ENCODE measurements at places on chromosomes 4 and X. TPM values are rescaled to one million over a fixed set of nuclear protein-coding genes. Genes with fewer than 3 reads are reported as not detected.

GRCh38 chrX:83916525-83916924 is 55.6 kb downstream of the CYLC1 start:
- H3K36me3 ChIP-seq = no peaks in the 10 kb centered on the region
- no peak overlapping the region for H3K27ac ChIP-seq
- peak; percentile 6 for DNase-seq
- no peaks in the 10 kb centered on the region for H3K4me1 ChIP-seq

DNA sequence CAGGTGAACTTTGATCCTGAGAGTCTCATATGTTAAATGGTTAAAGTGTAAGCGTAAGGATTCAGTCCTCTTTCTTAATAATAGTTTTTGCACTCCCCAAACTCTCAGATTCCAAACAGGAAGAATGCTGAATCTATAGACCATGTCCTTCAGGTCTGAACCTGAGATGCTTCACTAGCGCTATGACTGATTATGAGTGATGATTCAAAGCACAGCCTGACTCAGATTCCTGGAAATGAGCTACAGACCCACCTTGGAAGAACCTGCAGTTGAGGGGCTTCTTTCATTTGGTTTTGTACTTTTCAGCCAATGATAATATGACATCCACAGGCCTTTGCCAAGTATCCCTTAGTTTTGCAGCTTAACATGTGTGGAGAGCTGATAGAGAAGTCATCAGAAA is 1.4 kb downstream of the EDNRA start:
- no peak overlapping the region for H3K27ac ChIP-seq
- peaks cover 31% of the 10 kb centered on the region for H3K4me1 ChIP-seq
- DNase-seq = no peak
- H3K27me3 ChIP-seq = no peaks in the 10 kb centered on the region
- peak overlapping the region; percentile 92 for H3K4me3 ChIP-seq

DNA sequence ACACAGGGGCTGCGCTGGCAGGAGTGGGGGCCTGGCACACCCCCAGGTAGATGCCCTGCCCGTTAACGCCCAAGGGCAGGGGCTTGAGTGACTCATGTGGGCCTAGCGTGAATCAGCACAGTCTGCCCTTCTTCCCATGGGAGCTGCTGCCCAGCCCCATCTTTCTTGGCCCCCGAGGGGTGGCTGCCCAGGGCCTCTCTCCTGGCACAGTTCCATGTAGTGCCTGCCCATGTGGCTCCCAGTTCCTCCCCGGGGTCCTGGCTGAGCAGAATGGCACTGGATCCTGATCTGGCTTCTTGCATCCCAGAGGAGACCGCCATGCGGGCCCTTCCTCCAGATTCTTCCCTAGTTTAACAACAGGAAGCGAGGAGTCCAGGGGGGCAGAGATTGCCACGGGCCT is 2.1 kb upstream of the AVPR2 start:
- H3K27ac ChIP-seq = no peak overlapping the region
- DNase-seq = no peak
- no peaks in the 10 kb centered on the region for H3K36me3 ChIP-seq
- peaks cover 6% of the 10 kb centered on the region for H3K27me3 ChIP-seq
- peaks cover 17% of the 10 kb centered on the region for H3K4me1 ChIP-seq
- no peak overlapping the region for H3K4me3 ChIP-seq

GRCh38 chr4:23981328-23981727 is 91.5 kb upstream of the PPARGC1A start:
- no peak overlapping the region for H3K4me3 ChIP-seq
- H3K27ac ChIP-seq = no peak overlapping the region
- H3K27me3 ChIP-seq = peaks cover 1% of the 10 kb centered on the region
- DNase-seq = no peak
- H3K4me1 ChIP-seq = no peaks in the 10 kb centered on the region

- no peaks in the 10 kb centered on the region for H3K36me3 ChIP-seq
- H3K27ac ChIP-seq = no peak overlapping the region
- no peaks in the 10 kb centered on the region for H3K4me1 ChIP-seq
- H3K4me3 ChIP-seq = no peak overlapping the region
- no peaks in the 10 kb centered on the region for H3K27me3 ChIP-seq
- DNase-seq = no peak
Observed at GRCh38 chr4:188596021-188596420, 456.8 kb downstream of the TRIML1 start.

GRCh38 chr4:110480031-110480549 is 4.1 kb downstream of the ENPEP start:
- H3K27me3 ChIP-seq = peaks cover 3% of the 10 kb centered on the region
- H3K36me3 ChIP-seq = no peaks in the 10 kb centered on the region
- peaks cover 51% of the 10 kb centered on the region for H3K4me1 ChIP-seq
- DNase-seq = peak; percentile 89
- no peak overlapping the region for H3K4me3 ChIP-seq

GRCh38 chrX:38275615-38276014 is 51.7 kb downstream of the RPGR start:
- peak overlapping the region; percentile 56 for H3K27ac ChIP-seq
- no peaks in the 10 kb centered on the region for H3K36me3 ChIP-seq
- H3K4me3 ChIP-seq = peak overlapping the region; percentile 67
- H3K4me1 ChIP-seq = peaks cover 59% of the 10 kb centered on the region

- no peak overlapping the region for H3K27ac ChIP-seq
- H3K36me3 ChIP-seq = peaks cover 8% of the 10 kb centered on the region
- DNase-seq = no peak
Observed at GRCh38 chrX:77628294-77629025, 157.6 kb downstream of the ATRX start.

GRCh38 chrX:9153300-9153699 is 119.4 kb upstream of the FAM9B start:
- H3K4me3 ChIP-seq = no peak overlapping the region
- peaks cover 2% of the 10 kb centered on the region for H3K27me3 ChIP-seq

- no peaks in the 10 kb centered on the region for H3K4me1 ChIP-seq
- no peak for DNase-seq
- no peak overlapping the region for H3K27ac ChIP-seq
- H3K27me3 ChIP-seq = peaks cover 1% of the 10 kb centered on the region
- H3K36me3 ChIP-seq = no peaks in the 10 kb centered on the region
- H3K4me3 ChIP-seq = no peak overlapping the region
Observed at GRCh38 chr4:185987961-185988627, 80.9 kb upstream of the TLR3 start.

GRCh38 chr4:152236519-152237056 is 299.3 kb downstream of the FBXW7 start:
- no peaks in the 10 kb centered on the region for H3K36me3 ChIP-seq
- no peaks in the 10 kb centered on the region for H3K27me3 ChIP-seq
- no peak overlapping the region for H3K27ac ChIP-seq
- H3K4me3 ChIP-seq = no peak overlapping the region
- H3K4me1 ChIP-seq = no peaks in the 10 kb centered on the region

- H3K36me3 ChIP-seq = peaks cover 9% of the 10 kb centered on the region
- no peak overlapping the region for H3K27ac ChIP-seq
- no peak overlapping the region for H3K4me3 ChIP-seq
- peaks cover 28% of the 10 kb centered on the region for H3K4me1 ChIP-seq
Observed at GRCh38 chr4:148015468-148015867, 283.6 kb downstream of the ARHGAP10 start.

GRCh38 chr4:131974730-131975129 is 1174.4 kb upstream of the PCDH10 start:
- peak; percentile 6 for DNase-seq
- peak overlapping the region; percentile 96 for H3K4me3 ChIP-seq
- H3K36me3 ChIP-seq = peaks cover 12% of the 10 kb centered on the region
- H3K4me1 ChIP-seq = no peaks in the 10 kb centered on the region
- H3K27me3 ChIP-seq = no peaks in the 10 kb centered on the region

GRCh38 chr4:139753686-139754085 is 88.1 kb downstream of the MGST2 start:
- no peaks in the 10 kb centered on the region for H3K36me3 ChIP-seq
- DNase-seq = no peak
- H3K4me1 ChIP-seq = no peaks in the 10 kb centered on the region
- H3K27ac ChIP-seq = no peak overlapping the region

DNA sequence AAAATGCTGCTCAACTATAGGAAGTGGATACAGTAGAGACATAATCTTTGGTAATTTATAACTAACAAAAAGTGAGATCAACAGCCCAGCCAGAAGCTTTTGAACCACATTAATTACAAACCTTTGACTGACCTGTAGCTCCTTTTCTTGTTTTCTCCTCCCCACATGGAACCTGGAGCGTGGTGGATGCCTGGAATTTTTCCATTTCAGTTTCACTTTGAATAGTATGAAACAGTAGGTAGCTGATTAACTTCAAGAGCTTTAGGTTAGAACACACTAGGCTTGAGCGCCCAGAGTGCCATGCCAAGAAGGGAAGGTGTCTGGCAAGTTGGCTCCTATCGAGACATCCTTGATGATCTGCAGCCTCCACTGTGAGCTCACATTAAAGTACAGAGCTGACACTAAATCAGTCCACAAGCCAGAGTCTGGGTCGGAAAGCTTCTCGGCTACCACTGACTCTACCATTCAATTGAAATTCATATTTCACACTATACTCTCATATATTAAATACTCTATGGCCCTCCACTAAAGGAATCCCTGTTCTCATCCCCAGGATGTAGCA is 143.4 kb downstream of the GLRA2 start:
- peaks cover 27% of the 10 kb centered on the region for H3K4me1 ChIP-seq
- H3K27me3 ChIP-seq = no peaks in the 10 kb centered on the region
- no peak for DNase-seq
- no peak overlapping the region for H3K27ac ChIP-seq
- H3K36me3 ChIP-seq = no peaks in the 10 kb centered on the region
- no peak overlapping the region for H3K4me3 ChIP-seq

DNA sequence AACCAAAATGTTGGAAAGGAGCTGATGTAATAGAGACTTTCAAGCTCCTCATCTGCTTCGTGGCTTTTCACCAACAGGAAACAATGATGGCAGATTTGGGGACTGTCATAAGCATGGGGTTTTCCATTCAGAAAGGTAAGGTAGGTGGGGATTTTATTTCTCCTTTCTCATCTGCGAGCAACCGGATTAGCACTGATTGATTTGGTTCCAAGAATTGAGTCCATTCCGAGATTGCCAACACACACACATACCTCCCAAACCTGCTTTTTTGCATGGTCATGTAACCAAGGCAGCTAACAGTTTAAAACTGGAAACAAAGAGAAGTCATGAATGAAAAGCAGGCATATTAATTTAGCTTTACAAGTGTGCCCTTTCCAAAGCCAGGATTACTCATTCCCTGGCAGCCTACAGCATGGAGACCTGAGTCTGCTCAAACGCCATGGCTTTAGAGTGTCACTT is 63.0 kb upstream of the LNX1 start:
- H3K36me3 ChIP-seq = no peaks in the 10 kb centered on the region
- peak overlapping the region; percentile 53 for H3K27ac ChIP-seq
- H3K27me3 ChIP-seq = no peaks in the 10 kb centered on the region
- peak; percentile 43 for DNase-seq
- peaks cover 53% of the 10 kb centered on the region for H3K4me1 ChIP-seq

DNA sequence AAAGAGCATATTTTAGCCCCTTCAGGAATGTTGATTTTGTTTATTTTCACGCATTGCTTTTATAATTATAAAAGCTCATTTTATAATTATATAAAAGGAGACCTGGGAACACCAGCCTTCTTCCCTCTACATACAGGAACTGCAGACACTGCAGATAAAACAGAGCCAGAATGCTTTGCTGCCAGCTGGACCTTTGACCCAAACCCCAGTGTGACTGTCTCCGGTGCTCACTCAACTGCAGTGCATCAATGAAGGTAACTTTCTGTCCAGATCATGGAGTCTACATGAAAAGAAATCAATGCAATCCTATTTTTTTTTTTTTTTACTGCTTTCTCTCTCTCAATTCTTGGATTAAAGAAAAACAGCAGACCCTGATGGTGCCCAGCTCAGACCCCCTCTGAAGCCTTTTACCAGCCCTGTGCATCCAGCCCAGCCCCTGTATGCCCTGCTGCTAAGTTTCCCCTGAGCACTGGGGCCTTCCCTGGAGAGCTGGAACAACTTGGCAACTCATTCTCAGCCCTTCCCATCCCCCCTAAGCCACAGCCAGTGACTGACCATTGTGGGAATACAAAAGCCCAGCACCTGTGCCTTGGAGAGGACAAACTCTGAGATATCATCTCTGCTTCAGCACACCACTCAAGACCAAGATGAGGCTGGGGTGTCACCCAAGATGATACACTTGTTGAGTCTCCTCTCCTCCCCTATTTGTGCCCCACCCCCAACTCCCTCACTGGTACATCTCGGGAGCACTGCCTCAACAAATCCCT is 182.1 kb downstream of the EVC2 start:
- no peaks in the 10 kb centered on the region for H3K27me3 ChIP-seq
- 0 out of 2 replicates have a peak, but pooled peaks cover 4% of the 10 kb centered on the region for H3K4me1 ChIP-seq
- no peak overlapping the region for H3K27ac ChIP-seq
- no peak overlapping the region for H3K4me3 ChIP-seq

GRCh38 chr4:144578681-144579080 is 67.3 kb upstream of the HHIP start:
- peaks cover 3% of the 10 kb centered on the region for H3K27me3 ChIP-seq
- H3K4me3 ChIP-seq = peak overlapping the region; percentile 72
- peaks cover 63% of the 10 kb centered on the region for H3K4me1 ChIP-seq
- peak; percentile 43 for DNase-seq
- H3K27ac ChIP-seq = peak overlapping the region; percentile 81

DNA sequence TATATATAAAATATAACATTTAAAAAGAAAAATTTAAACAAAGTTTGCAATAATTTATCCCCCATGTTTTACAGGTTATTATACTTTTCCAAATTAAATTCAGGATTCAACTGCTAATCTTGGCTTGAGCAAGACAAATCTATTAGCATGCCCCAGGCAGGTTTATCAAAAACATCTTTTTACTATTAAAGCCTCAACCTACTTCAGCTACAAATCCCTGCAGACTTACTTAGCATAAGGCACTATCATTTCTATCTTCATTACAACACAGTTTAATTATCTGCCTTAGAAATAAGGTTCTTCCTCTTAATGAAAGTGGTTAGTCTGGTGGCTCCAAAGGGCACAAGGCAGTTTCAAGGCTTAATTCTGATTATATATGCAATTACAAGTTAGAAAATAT is 477.6 kb downstream of the PACRGL start:
- no peak overlapping the region for H3K27ac ChIP-seq
- no peak overlapping the region for H3K4me3 ChIP-seq
- no peaks in the 10 kb centered on the region for H3K36me3 ChIP-seq
- no peaks in the 10 kb centered on the region for H3K27me3 ChIP-seq
- no peak for DNase-seq

DNA sequence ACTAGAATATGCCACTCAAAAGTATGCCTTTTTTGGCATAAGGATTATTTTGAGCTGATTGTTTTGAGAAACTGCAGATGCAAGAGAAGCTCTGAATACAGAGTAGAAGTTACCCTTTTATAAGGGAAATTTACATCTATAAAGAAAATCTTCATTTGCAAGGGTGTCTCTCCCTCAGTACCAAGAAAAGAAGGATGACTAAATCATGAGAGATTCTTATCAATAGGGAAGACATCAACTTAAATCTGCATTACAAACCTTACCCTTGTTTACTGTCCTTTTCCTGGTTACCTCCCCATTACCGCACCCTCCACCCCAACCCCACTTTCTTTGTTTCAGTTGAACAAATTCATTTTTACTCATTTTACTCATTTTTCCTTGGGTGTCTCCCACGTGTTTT is 62.5 kb downstream of the RLIM start:
- H3K36me3 ChIP-seq = no peaks in the 10 kb centered on the region
- peaks cover 5% of the 10 kb centered on the region for H3K4me1 ChIP-seq
- no peak overlapping the region for H3K4me3 ChIP-seq
- H3K27ac ChIP-seq = no peak overlapping the region
- H3K27me3 ChIP-seq = no peaks in the 10 kb centered on the region
- no peak for DNase-seq

CT83 gene
- not detected for total RNA-seq

MSMO1 gene
- 26.4 TPM for total RNA-seq

AKAP17A gene
- total RNA-seq = 21.4 TPM

NDST3 gene
- not detected for total RNA-seq

SPACA5 gene
- total RNA-seq = not detected

FGD1 gene
- 17.9 TPM for total RNA-seq

AKAP14 gene
- not detected for total RNA-seq

All from HFFc6 (cell line).